ENCODE measurements at places on chromosomes 12 and 14.

- no peak for DNase-seq
Measured at GRCh38 chr12:114069507-114069906, 103.4 kb upstream of the RBM19 start.

- no peak for DNase-seq
Measured at GRCh38 chr14:104895786-104896661, 28.7 kb upstream of the PLD4 start.

DNA sequence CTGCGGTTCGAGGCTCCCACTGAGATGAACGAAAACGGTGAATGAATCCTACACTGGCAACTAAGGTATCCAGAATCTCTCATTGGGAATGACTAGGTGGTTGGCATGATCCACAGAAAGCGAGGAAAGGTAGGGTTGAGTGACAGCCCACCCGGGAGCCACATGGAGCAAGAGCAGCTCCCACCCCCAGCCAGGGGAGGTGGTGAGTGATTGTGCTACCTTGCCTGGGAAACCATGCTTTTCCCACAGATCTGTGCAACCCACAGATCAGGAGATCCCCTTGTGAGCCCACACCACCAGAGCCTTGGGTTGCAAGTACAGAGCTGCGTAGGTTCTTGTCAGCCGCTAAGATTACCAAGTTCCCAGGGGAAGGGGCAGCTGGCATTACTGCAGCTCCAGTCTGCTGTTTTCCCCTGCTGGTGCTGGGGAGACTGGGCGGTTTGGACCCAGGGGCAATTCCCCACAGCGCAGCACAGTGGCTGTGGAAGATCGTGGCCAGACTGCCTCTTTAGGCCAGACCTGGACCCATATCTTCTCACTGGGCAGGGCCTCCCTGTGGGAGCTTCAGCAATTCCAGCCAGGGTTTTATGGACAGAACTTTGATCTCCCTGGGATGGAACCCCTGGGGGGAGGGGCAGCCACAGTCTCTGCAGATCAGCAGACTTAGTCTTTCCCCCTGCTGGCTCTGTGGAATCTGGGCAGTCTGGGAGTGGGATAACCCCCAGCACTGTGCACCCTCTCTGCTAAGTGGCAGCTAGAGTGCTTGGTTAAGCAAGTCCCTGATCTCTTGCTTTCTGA, 44.6 kb upstream of the PPP4R3A start:
- no peak for DNase-seq

GRCh38 chr12:7806863-7807487, 17.8 kb downstream of the NANOG start:
- DNase-seq = peak; percentile 37

DNA sequence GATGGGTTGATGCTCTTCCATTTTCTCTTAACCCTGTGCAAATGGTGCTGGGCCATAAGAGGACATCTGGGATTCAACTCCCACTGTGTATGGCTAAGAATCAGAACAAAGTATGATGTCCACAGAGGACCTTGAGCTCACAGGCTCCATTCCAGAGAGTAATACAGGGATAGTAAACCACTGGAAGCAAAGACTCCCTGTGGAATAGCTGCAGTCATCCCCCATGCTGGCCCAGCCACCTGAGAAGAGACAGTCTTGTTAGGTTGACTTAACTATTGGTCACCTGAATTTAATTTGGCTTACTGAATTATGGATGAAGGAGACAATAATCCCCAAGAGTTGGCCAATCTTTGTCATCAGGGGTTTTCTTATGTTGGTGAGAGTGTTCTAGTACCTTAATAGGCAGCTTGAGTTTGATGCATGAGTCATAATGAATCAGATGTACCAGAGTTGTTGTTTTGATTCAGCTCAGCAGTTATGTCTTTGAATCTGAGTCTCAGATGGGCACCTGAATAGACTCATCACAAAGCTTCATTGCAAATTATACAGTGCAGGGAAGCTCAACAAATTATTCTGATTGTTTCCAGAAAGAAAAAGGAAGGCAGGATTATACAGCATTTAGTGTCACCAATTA, 122.7 kb downstream of the SSPN start:
- peak; percentile 84 for DNase-seq

GRCh38 chr12:89578499-89578898, 52.7 kb upstream of the POC1B start:
- no peak for DNase-seq

- no peak for DNase-seq
Measured at GRCh38 chr14:50020799-50021198, 95.6 kb downstream of the VCPKMT start.

- no peak for DNase-seq
Measured at GRCh38 chr14:48490756-48491155, 815.4 kb upstream of the MDGA2 start.

GRCh38 chr12:64538121-64538520, 72.2 kb upstream of the RASSF3 start:
- DNase-seq = no peak

- no peak for DNase-seq
Measured at GRCh38 chr14:51529736-51530135, 122.0 kb upstream of the FRMD6 start.

GRCh38 chr12:46371718-46372543, 642 bp downstream of the SLC38A2 start:
- DNase-seq = peak; percentile 24

DNA sequence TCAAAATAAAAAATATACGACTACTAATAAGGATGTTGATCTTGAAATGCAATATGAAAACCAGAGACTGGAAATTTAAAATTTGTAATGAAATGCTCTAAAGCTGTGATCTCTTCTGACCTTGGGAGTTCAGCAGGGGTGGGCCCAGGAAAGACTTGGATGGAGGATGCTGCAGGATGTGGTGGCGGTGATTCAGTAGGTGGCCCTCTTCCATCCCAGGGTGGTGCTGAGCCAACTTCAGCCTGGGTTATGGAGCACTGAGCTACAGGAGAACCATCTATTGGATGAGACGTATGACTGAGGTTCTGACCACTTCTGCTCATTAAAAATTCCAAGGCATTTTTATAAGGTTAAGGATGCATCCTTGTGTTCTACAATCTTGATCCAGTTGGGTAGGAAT, 6.9 kb upstream of the PDE3A start:
- no peak for DNase-seq

- DNase-seq = no peak
Measured at GRCh38 chr12:40988355-40988754, 199.8 kb upstream of the PDZRN4 start.

GRCh38 chr12:102562836-102563425, 82.6 kb upstream of the IGF1 start:
- peak; percentile 74 for DNase-seq

- DNase-seq = no peak
Measured at GRCh38 chr12:3252450-3252891, 175.3 kb downstream of the TSPAN9 start.

- DNase-seq = no peak
Measured at GRCh38 chr12:57927086-57927485, 14.3 kb upstream of the ATP23 start.

DNA sequence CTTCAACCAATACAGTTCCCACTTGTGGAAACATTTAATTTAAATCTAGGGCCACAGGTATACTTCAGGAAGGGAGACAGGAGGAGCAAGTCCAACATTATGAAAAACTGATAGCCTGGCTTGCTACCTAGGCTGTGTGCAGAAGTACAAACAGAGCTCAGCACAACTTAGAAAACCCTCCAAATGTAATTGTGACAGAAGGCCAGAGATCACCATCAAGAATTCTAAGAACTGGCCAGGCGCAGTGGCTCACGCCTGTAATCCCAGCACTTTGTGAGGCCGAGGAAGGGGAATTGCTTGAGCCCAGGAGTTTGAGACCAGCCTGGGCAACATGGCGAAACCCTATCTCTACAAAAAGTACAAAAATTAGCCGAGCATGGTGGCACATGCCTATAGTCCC, 14.1 kb downstream of the ATP2B1 start:
- DNase-seq = no peak

- no peak for DNase-seq
Measured at GRCh38 chr12:93042684-93043083, 113.6 kb upstream of the EEA1 start.

DNA sequence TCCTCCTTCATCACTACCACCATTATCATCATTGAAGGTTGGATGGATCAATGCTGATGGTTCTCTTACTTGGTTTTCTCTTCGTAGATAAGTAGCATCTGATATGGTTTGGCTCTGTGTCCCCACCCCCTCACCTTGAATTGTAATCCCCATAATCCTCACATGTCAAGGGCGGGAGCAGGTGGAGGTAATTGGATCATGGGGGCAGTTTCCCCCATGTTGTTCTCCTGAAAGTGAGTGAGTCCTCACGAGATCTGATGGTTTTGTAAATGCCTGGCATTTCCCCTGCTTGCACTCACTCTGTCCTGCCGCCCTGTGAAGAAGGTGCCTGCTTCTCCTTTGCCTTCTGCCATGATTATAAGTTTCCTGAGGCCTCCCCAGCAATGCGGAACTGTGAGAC, 172.4 kb upstream of the PWP1 start:
- DNase-seq = no peak
